ENCODE measurements at places on chromosomes 12 and 14.

DNA sequence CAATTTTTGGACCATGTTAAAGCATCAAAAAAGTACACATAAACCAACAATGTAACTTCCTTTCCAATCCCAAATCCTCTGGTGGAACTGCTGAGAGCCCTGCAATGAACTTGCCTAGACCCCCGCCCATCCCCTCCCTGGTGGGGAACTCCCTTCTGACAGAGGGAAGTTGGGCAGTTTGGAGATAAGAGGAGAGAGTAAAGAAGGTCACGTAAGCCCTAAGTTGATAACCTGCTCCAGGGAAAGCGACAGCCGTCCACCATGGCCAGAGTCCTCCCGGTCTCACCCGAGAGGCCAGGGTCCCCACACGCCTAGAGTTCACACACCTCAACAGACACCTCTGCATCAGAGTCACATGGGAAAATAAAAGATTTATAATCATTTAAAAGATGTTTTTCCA is 138.7 kb downstream of the EGLN3 start:
- no peak for DNase-seq

GRCh38 chr14:42174357-42174756 is 567.7 kb downstream of the LRFN5 start:
- no peak for DNase-seq

DNA sequence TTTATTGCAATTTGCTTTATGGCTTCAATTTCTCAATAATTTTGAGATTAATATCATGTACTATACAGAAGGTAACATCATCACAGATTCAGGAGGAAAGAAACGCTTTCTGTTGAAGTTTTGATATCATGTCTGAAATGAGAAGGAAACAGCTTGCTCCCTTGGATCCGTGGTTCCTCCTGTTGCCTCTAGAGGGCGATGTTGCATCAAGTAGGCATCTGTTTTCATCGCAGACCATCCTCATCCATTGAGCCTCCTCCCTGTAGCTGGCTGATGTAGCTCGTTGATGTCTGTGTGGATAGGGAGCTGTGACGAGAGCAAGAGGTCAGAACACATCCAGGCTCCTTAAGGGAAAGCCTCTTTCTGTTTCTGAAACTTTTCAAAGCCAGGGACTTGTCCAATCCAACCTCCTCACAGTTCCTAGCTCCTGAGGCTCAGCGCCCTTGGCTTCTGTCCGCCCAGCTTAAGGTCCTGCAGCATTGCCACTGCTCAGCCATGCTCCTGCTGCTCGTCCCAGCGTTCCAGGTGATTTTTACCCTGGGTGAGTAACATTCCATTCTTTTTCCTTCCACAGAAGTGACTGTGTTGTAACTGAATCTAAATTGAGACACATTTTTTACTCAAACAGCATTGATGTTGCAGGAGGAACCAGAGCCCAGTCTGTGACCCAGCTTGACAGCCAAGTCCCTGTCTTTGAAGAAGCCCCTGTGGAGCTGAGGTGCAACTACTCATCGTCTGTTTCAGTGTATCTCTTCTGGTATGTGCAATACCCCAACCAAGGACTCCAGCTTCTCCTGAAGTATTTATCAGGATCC is 304.8 kb upstream of the OR4E1 start:
- DNase-seq = peak; percentile 24

- DNase-seq = no peak
Observed at GRCh38 chr12:113021500-113021899, 35.0 kb upstream of the DTX1 start.

- DNase-seq = no peak
Observed at GRCh38 chr12:6765634-6766581, at the start of gene PTMS. TSS of gene PTMS (plus strand) at chr12:6766363. CDS start at chr12:6766706, 343 bp downstream.

- no peak for DNase-seq
Observed at GRCh38 chr12:105253866-105254513, 18.0 kb upstream of the APPL2 start.

DNA sequence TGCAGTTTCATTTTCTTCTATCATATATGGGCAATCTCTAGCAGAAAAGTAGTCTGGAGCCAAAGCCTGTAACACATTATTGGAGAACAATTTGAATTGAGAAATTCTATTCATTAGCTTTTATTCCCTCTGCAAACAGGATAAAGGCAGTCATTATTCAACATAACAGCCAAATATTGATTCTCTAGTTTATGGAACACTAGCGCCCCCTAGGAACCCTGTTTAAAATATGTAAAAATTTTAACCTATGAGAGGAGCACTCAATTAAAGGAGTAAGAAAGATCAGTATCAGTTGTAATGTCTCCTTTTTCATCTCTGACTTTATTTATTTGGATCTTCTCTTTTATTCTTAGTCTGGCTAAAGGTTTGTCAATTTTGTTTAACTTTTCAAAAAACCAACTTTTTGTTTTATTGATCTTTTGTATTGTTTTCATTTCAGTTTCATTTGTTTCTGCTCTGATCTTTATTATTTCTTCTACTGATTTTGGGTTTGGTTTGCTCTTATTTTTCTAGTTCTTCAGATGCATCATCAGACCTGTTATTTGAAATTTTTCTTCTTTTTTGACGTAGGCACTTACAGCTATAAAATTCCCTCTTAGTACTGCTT is 4.8 kb upstream of the LMNTD1 start:
- DNase-seq = no peak

DNA sequence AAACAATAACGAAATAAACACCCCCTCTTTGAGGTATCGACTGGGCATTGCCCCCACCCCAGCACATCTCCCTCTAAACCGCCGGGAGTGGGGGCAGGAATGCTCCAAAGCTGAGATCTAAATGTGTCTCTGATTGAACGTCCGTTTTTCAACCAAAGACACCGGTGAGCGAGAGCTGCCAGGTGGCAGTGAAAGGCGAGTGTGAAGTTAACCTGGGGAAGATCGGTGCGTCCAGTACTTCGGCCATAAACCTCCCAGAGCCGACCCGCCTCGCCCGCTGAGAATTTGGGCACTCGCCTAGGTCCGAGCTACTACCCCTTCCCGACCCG is 625 bp downstream of the ANGEL1 start:
- no peak for DNase-seq

Measured in stimulated activated CD8-positive, alpha-beta memory T cell treated with anti-CD3 and anti-CD28 coated beads, Interleukin-7, amount 100 ng/mL, for 1 hour (primary cell).